ENCODE measurements at places on chromosomes 3 and 15. TPM values are rescaled to one million over a fixed set of nuclear protein-coding genes. Genes with fewer than 3 reads are reported as not detected.

CP gene
- 5.2 TPM for polyA plus RNA-seq

SAXO2 gene
- not detected for polyA plus RNA-seq

GOLGA8M gene
- 0.39 TPM for polyA plus RNA-seq

MAP4 gene
- polyA plus RNA-seq, result 46.3 TPM

RTP4 gene
- 1.1 TPM for polyA plus RNA-seq

UTS2B gene
- polyA plus RNA-seq, result 0.15 TPM

UACA gene
- 11.6 TPM for polyA plus RNA-seq

ITIH1 gene
- polyA plus RNA-seq, result not detected

NR2E3 gene
- polyA plus RNA-seq, result 0.04 TPM

UBE2E2 gene
- polyA plus RNA-seq, result 24.3 TPM

ZNF710 gene
- 75.8 TPM for polyA plus RNA-seq

SEMA5B gene
- 1.5 TPM for polyA plus RNA-seq

GP9 gene
- polyA plus RNA-seq, result 0.13 TPM

ITIH3 gene
- polyA plus RNA-seq, result 0.53 TPM

GRM2 gene
- polyA plus RNA-seq, result 0.21 TPM

EEF1AKMT4 gene
- 4.4 TPM for polyA plus RNA-seq

CKMT1B gene
- polyA plus RNA-seq, result 5.2 TPM

THAP10 gene
- polyA plus RNA-seq, result 1.1 TPM

DLEC1 gene
- polyA plus RNA-seq, result 0.22 TPM

SCG5 gene
- polyA plus RNA-seq, result 59.5 TPM

ARGFX gene
- polyA plus RNA-seq, result not detected
